ENCODE measurements at places on chromosomes 3 and 15.

GRCh38 chr3:18016366-18016765, 273.9 kb upstream of the TBC1D5 start:
- DNase-seq: no peak

DNA sequence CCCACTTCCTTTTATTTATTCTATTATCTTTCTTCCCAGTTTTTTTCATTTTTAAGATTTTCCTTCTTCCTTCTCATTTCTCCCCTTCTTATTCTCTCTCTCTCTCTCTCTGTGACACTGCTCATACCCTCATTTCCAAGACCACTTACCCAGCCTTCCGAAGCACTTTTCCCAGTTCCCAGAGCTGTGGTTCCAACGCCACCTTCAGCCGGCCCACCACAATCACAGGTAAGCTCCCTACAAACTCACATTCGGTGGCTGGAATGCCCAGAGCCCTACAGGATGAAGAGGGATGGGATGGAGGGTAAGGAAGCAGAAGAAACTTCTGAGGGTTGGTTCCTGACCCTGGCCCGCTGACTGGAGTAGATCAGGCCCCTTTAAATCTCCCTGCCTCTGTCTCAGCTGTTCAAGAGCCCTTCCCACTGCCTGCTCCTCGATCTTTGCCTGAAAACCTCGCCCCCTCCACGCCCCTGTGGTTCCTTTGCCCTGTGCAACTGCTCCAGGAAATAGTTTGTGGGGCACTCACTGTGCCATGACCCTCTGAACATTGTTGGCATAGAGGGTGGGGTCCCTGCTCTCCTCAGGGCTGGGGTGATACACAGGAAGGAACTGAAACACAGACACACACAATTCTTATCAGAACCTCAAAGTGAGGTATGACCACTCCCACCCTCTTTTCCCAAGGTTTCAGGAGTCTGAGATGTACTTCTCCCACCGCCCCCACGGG, 4.8 kb downstream of the LPCAT4 start:
- no peak for DNase-seq

- no peak for DNase-seq
Observed at GRCh38 chr3:8606701-8607231, 37.8 kb downstream of the SSUH2 start.

GRCh38 chr15:91787198-91787597, 66.3 kb upstream of the SLCO3A1 start:
- no peak for DNase-seq

DNA sequence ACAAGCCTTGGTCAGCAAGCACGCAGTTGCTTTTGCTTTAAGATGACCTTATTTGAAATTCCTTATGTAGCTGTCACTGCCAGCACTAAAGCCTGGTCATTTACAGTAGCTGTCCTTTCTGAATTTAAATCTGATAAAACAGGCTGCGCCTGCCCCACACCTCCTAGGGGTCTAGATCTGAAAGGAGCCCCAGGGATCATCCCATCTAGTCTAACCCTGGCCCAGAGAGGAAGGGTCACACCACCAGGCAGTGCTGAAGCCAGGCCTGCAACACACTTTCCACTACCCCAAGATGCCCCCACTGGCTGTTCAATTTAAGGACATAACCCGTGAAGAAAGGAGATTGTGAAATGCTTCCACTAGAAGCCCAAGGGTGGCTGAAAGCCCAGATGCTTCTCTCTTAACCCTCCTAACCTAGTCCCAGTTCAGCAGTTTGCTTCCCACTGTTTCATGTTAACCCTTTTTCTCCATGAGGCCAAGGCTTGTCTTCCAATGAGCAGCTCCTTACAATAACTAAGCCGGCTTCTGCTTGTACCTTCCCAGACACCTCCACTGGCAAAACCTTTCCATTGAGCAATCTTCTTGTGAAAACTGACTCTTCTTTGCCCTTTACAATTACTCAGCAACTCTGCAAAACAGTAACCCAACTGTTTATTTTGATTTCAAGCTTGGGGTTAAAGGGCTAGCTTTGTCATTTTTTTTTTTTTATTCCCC, 198.9 kb upstream of the LPP start:
- no peak for DNase-seq

DNA sequence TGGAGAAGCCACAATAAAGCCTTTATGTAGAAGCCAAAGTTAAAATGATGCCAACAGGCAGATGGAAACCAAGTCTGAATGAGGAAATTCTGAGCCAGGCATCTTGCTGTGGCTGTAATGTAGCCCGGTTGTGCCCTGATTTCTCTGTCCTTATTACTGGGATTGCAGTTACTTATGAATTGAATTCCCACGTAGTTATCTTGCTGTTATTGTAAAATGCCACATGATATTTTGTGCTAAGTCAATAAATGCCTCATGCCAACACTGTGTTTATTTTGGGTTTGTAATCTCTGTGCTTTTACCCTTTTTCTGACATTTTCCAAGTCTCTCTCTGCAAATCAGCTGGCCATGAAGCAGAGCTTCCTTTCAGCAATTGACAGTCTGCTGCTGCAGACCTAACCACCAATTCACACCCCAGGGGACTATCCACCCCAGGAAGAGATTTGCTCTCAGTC, 486.1 kb upstream of the GOLIM4 start:
- DNase-seq: no peak

DNA sequence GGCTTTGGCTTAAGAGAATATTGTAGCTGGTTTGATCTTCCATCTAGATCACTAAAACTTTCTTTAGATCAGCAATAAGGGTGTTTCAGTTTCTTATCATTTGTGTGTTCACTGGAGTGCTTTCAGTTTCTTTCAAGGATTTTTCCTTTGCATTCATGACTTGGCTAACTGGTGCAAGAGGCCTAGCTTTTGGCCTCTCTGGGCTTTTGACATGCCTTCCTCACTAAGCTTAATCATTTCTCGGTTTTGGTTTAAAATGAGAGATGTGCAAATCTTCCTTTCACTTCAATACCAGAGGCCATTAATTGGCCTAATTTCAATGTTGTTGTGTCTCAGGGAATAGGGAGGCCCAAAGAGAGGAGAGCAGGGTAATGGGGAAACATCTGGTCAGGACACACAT, 30.3 kb upstream of the CCNB2 start:
- DNase-seq: no peak

GRCh38 chr15:90596943-90597342, 67.2 kb downstream of the CRTC3 start:
- no peak for DNase-seq

GRCh38 chr3:51836606-51837005, 24.8 kb upstream of the IQCF2 start:
- DNase-seq: no peak

DNA sequence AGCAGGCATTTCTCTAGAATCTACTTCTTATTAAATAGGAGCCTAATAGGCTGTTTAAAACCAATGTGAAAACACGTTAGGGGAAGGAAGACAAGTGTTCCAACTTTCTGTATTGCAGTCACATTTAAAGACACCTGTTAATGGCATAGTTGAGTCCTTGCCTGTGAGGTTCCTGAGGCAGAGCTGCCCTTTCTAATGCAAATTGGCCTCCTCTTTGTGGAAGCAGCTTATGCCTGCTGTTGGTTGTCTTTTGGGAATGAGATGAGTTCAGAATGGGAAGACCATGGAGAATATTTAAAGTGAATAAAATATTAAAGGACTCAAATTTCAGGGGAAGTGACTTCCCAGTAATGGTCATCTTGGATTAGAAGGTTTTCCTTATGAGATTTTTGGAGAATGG, 51.2 kb downstream of the NEK11 start:
- DNase-seq: no peak

DNA sequence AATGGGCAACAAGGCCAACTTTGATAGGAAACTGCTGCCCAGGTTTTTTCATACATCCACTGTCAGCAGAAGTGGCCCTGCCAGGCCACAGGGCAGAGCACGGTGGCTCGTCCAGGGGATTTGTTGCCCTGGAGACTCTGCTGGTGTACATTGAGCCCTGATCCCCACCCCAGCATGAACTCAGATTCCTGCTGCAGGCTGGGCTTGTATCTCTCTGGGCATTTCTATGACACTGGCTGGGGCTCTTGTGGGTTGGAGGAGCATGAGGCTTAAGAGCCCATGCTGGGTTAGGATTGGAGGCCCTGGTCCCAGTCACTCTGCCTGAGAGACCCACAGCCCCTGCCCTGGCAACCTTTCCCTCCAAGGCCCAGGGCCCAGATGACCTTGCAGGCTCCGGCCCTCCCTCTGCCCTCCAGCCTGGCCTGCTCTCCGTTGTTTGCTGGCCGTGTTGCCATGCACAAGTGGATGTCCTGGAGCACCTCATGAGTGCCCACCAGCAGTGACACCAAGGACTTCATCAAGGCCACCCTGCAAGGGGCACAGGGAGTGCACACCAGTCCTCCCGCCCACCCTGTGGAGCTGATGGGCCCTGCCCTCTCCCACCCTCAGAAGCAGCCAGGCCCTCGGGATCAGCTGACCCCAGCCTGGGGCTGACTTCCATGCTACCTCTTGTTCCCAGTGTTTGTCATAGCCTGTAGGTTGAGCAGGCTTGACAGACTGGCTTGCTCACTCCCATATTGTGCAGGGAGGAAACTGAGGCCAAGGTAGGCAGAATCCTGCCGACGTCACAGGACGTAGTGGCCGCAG, 58.2 kb downstream of the ZNF445 start:
- no peak for DNase-seq

- DNase-seq: no peak
Observed at GRCh38 chr3:134076851-134077250, 47.1 kb upstream of the SLCO2A1 start.

GRCh38 chr15:31212326-31213080, 111.0 kb upstream of the TRPM1 start:
- no peak for DNase-seq

GRCh38 chr15:39468331-39468730, 112.5 kb upstream of the THBS1 start:
- DNase-seq: no peak

GRCh38 chr3:133540896-133541674, 32.4 kb upstream of the CDV3 start:
- DNase-seq: no peak

- no peak for DNase-seq
Observed at GRCh38 chr15:51936105-51936478, 35.5 kb downstream of the LEO1 start.

DNA sequence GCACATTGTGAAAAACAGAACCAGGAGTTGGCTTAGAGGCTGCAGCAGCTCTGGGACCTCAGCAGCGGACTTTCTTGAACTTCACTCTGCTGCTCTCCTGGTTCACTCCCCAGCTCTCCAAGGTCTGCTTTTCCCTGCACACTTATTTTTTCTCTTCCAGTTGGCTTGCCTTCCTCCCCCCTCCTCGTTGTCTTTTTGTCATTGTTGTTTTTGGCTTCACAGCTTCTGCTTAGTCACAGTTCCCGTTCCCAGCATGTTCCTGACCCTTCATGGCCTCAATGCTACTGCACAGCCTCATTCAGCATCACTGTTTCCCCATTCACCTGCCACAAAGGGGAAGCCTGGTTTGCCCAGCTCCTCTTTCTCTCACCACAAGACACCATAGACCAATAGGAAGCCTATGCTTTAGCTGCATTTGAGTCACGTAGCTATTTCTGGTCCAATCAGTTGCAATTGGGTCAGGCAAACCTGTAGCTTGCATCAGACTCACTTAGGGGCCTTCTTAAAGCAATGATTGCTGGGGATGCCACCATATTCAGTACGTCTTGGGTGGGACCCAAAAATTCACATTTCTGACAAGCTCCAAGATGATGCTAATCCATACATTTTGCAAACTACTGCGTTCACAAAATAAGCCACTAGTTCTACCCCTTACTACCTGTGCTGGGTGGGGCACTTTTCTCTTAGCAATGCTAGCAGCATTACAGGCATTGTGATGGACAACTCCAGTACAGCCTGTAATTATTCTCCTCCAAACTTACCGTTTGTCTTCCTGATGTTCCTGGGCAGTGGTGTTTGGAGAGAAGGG, 7.8 kb upstream of the SUMF1 start:
- DNase-seq: no peak

GRCh38 chr3:181290941-181291340, 301.4 kb upstream of the DNAJC19 start:
- DNase-seq: no peak

GRCh38 chr3:50352781-50353180, 2.1 kb downstream of the CYB561D2 start:
- no peak for DNase-seq

- DNase-seq: no peak
Observed at GRCh38 chr3:53457068-53457467, 37.3 kb upstream of the CACNA1D start.

DNA sequence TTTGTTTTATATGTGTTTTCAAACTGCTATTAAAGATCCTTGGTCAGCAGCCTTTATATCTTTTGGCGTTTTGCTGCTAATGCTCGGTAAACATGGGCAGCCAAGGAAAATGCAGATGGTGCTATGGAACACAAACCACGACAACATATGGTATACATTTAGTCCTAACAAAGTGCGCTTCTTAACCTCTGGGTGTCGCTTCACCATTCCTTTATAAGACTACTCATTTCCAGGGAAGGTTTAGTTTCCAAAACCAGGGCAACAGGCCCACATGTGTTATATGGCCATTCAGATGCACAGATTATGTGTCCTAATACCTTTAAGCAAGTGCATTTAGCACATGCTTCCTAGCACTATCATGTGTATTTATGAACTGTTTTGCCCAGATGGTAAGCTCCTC, 14.7 kb downstream of the SHOX2 start:
- DNase-seq: peak; percentile 77

- DNase-seq: no peak
Observed at GRCh38 chr3:112126511-112126911, 6.5 kb downstream of the GCSAM start.

GRCh38 chr3:177711637-177712036, 514.4 kb upstream of the TBL1XR1 start:
- DNase-seq: no peak

DNA sequence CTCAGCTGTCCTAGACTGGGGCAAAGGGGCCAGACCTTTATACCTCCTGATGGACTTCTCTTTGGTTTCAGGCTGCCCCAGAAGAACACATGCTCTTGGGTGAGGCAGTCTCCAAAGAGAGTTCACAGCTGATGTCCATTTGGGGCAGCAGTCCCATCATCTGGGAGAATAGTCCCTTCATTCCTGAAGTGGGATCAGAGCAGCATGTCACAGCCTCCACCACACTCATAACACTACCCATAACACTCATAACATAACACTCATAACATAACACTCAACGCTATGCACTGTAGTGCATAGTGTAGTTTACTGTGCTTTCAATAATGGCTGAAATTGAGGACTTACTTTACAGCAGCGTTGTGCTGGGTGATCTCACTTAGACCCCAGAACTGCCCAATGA, 36.7 kb upstream of the PLCL2 start:
- DNase-seq: no peak

DNA sequence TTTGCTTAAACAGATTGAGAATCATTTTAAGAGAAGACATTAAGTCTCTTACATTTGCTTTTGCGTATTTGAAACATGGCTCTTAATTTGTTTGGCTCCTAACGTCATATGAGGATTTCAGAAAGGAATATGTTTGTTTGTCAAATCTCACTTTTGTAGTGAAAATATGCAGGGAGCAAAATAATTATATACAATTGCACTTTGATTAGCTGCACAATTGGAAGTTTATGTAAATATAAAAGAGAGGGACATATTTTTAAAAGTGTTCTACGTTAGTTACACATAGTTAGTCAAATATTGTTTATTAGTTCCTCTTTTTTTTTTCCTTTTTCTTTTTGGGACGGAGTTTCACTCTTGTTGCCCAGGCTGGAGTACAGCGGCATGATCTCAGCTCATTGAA, 42.7 kb upstream of the GOLIM4 start:
- DNase-seq: no peak

- no peak for DNase-seq
Observed at GRCh38 chr3:123376451-123377242, 72.2 kb downstream of the ADCY5 start.
